ENCODE measurements at places on chromosomes 6 and 20.

- DNase-seq: no peak
Observed at GRCh38 chr6:35223396-35223795, 9.6 kb downstream of the SCUBE3 start.

DNA sequence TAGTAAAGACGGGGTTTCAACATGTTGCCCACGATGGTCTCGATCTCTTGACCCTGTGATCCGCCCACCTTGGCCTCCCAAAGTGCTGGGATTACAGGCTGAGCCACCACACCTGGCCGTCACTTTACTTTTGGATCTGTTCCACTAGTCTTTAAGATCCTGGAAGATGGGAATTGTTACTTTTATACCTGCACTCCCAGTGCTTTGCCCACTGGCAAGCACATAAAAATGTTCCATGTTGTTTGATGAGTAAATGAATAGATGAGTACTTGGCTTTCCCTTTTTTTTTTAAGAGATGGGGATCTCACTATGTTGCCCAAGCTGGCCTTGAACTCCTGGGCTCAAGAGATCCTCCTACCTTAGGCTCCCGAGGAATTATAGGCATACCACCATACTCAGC, 84.8 kb upstream of the SASH1 start:
- DNase-seq: no peak

- DNase-seq: peak; percentile 53
Observed at GRCh38 chr6:35037664-35038038, 103.5 kb downstream of the TCP11 start.

- DNase-seq: no peak
Observed at GRCh38 chr6:97412511-97412910, 129.5 kb upstream of the MMS22L start.

- DNase-seq: no peak
Observed at GRCh38 chr6:82381278-82381677, 17.7 kb downstream of the TPBG start.

DNA sequence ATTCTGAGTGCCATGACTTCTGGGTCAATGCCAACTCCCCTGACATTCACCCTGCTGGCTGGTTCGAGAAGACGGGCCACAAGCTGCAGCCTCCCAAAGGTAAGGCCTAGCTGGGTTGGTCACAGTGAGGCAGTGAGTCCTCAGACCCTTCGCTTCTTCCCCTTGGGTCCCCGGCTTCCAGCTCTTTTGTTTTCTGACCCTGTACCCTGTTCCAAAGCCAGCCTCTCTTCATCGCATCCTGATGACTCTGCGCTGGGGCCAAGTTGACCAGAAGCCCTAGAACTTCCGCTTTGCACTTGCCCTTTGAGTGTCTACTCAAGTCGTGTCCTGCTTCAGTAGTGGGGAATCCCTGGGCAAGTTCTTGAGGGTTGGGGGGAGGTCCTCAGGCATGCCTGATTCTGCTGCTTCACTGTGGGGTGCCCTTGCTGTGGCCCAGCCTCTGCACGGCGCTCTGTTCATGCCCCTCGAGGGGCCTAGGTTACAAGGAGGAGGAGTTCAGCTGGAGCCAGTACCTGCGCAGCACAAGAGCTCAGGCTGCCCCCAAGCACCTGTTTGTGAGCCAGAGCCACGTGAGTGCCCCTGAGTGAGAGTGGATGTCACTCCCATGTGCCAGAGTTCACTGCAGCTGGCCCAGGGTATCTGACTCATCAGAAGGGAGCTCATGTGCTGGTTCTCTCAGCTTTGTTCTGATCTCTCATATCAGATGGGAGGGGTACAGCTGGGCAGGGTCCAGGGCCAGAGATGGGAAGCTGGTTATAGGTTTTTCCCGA, 23.0 kb downstream of the L3MBTL1 start:
- no peak for DNase-seq

DNA sequence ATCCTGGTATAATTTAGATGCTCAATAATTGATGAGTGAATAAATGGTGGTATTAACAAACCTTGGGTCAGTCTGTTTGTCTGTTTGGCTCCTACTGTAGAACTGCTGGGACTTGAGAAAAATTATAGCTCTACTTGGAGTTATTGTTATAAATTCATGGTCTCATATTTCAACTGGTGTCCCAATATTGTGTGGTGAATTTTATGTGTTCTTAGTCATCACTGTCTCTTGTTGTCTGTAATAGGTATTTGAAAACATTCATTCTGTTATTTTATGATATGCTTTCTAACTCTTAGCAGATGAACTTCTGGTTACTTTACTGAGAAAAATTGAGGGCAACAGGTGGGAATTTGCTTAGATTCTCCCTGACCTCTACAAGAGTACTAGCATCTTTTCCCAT, 221.4 kb downstream of the CDKAL1 start:
- DNase-seq: no peak

DNA sequence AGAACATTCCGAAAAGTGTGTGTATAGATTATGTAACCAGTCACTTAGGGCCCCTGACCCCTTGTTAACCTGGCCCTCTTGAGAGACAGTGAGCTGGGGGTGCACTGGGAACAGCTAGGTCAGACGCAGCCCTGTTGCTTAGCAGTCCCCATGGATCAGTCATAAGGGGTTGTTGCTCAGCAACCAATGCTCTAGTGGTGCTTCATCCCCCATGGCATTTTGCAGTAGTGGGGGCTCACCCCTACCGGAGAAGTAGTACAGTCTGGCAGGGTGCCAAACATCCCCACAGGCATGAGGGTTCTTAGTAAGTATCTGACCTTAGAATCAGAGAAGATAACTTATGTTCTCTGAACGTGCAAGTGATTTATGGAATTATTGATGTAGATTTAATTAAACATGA, 12.3 kb downstream of the PKIB start:
- no peak for DNase-seq

All from NCI-H1694 treated with DMSO at 0.1 percent for 48 hours (cell line).